ENCODE measurements at places on chromosomes 2 and 18.

DNA sequence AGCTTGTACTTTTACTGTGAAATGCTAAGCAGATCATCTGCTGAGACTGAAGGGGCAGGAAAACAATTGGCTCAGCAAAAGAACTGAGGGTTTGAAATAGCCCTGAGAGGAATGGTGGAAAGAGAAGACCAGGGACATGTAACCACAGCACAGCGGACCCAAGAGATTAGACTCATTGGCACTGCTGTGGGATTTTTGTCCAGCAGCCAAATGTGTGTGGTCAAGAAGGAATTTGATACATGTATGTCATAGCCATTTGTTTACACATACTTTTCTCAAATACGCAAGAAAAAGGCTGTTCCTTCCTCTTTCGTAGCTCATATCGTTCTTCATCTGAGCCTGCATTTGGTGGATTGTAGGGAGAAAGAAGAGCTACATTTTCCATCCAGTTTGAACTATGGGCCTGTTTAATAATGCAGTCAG lies 73.8 kb downstream of the TRABD2A start:
- no peak overlapping the region for H3K27ac ChIP-seq
- no peak for DNase-seq
- H3K27me3 ChIP-seq: no peaks in the 10 kb centered on the region
- H3K4me3 ChIP-seq: no peak overlapping the region
- H3K36me3 ChIP-seq: no peaks in the 10 kb centered on the region

DNA sequence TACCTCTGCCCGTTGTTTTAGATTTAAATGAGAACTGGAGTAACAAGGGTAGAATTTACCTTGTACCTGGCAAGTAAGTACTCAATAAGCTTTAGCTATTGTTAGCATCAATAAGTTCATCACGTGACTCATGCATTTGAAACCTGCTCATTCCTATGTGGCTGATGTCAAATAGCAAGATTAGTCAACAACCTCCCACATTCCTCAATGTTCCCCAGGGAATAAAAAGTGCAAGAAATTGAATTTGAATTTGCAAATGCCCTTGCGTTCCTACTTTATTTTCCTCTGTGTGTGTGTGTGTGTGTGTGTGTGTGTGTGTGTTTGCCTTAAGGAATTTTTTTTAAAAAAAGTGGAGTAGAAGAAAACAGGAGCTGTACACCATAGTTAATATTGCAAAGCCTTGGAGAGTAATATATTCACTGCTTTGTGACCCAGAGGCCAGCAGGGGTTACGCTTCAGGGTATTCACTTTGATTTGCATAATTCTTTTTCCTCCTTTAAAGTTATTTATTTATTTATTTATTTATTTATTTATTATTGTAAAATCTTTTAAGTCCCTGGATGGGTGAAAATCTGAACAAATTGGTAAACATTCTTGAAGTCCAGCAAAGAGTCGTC lies 43.9 kb upstream of the DNAH7 start:
- no peak for DNase-seq
- H3K27me3 ChIP-seq: no peaks in the 10 kb centered on the region
- H3K4me3 ChIP-seq: no peak overlapping the region
- H3K36me3 ChIP-seq: no peaks in the 10 kb centered on the region
- no peak overlapping the region for H3K27ac ChIP-seq
- H3K4me1 ChIP-seq: no peaks in the 10 kb centered on the region

- H3K36me3 ChIP-seq: no peaks in the 10 kb centered on the region
- H3K27ac ChIP-seq: no peak overlapping the region
- no peak overlapping the region for H3K4me3 ChIP-seq
- no peaks in the 10 kb centered on the region for H3K4me1 ChIP-seq
These were observed 13.3 kb downstream of the ACKR3 start for GRCh38 chr2:236582968-236583367.

- DNase-seq: no peak
- H3K27ac ChIP-seq: no peak overlapping the region
- no peaks in the 10 kb centered on the region for H3K36me3 ChIP-seq
- no peak overlapping the region for H3K4me3 ChIP-seq
- H3K4me1 ChIP-seq: no peaks in the 10 kb centered on the region
These were observed 312.4 kb downstream of the PLCL1 start for GRCh38 chr2:198116756-198117155.

DNA sequence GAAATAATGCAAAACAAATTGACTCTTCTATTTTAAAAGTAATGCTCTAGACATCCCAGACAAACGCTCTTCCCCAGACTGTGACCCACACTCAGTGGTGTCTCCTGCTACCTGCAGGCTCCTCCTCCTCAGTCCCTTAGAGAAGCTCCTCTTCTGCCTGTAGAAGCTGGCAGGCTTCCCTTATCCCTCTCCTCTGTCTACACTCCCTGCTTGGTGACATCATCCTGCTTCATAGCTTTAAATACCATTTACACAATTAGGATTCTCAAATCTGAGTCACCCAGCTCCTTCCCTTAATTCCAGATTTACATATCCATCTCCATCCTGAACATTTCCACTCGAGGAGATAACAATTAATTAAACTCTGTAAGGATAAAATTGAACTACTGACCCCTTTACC lies 167.9 kb downstream of the FBXO15 start:
- H3K27ac ChIP-seq: no peak overlapping the region
- H3K27me3 ChIP-seq: no peaks in the 10 kb centered on the region
- no peaks in the 10 kb centered on the region for H3K4me1 ChIP-seq
- no peak for DNase-seq

GRCh38 chr2:29253-29652 lies 17.1 kb downstream of the FAM110C start:
- peaks cover 18% of the 10 kb centered on the region for H3K4me1 ChIP-seq
- no peak overlapping the region for H3K27ac ChIP-seq

GRCh38 chr2:26742048-26742770 lies 21.9 kb upstream of the SLC35F6 start:
- H3K36me3 ChIP-seq: no peaks in the 10 kb centered on the region
- no peaks in the 10 kb centered on the region for H3K4me1 ChIP-seq
- no peak for DNase-seq
- no peak overlapping the region for H3K4me3 ChIP-seq
- H3K27ac ChIP-seq: no peak overlapping the region
- H3K27me3 ChIP-seq: peaks cover 61% of the 10 kb centered on the region

DNA sequence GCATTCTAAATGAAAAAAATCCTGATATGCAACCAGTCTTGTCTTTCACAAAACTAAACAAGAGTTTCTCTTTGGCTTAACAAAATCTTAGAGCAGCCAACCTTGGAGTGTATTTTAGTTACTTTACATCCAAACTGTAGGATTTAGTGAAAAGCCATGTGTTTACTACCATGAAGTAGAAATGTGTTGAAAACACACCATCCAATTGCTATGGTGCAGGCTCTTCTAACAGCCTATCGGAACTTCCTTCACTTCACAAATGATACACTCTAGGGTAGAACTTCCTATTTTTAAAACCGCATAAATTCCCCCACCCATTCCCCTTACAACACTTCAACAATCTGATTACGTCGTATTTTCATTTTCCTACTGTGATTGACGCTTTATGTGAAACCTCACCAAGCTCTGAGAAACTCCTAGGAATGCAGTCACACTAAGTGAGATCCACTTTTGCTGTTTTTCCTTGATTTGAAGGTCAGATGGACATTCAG lies 74.4 kb upstream of the MAP4K4 start:
- no peaks in the 10 kb centered on the region for H3K4me1 ChIP-seq
- H3K36me3 ChIP-seq: no peaks in the 10 kb centered on the region
- no peak overlapping the region for H3K27ac ChIP-seq
- no peak overlapping the region for H3K4me3 ChIP-seq
- no peaks in the 10 kb centered on the region for H3K27me3 ChIP-seq

DNA sequence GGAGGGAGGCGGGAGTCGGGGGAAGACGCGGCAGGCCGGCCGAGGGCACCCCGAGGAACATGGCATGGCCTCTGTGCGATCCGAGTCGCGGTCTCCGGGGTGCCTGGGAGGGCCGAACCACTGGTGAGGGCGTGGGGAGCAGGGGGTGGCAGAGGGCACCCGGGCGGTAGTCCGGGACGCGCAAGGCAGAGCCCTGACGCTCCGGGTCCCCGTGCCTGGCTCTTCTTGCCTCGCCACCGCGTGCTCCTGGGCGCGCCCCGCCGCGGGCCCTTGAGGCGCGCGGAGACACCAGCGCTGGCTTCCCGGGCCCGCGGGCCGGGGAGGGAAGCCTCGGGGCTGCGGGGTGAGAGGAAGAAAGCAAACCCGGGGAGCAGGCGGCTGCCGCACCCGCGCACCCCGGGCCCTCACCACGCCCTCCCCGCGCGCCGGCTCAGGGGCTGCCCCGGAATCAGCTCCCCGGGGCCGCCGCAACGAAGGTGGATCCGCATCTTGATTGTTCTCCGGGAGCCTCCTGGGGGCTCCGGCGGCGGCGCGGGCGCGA lies 4.3 kb downstream of the SOX11 start:
- no peaks in the 10 kb centered on the region for H3K27me3 ChIP-seq
- peak overlapping the region; percentile 98 for H3K27ac ChIP-seq
- H3K4me1 ChIP-seq: peaks cover 7% of the 10 kb centered on the region

- no peaks in the 10 kb centered on the region for H3K27me3 ChIP-seq
- H3K4me3 ChIP-seq: no peak overlapping the region
- no peak overlapping the region for H3K27ac ChIP-seq
- no peaks in the 10 kb centered on the region for H3K4me1 ChIP-seq
These were observed 326.9 kb upstream of the HNRNPA3 start for GRCh38 chr2:176885661-176886060.

- no peaks in the 10 kb centered on the region for H3K27me3 ChIP-seq
- H3K36me3 ChIP-seq: no peaks in the 10 kb centered on the region
These were observed 82.3 kb downstream of the ACVR2A start for GRCh38 chr2:147927053-147927588.

GRCh38 chr2:135875491-135876065 lies 665 bp downstream of the MCM6 start:
- no peaks in the 10 kb centered on the region for H3K36me3 ChIP-seq
- peak overlapping the region; percentile 95 for H3K4me3 ChIP-seq
- peak overlapping the region; percentile 82 for H3K27ac ChIP-seq
- peak; percentile 76 for DNase-seq

DNA sequence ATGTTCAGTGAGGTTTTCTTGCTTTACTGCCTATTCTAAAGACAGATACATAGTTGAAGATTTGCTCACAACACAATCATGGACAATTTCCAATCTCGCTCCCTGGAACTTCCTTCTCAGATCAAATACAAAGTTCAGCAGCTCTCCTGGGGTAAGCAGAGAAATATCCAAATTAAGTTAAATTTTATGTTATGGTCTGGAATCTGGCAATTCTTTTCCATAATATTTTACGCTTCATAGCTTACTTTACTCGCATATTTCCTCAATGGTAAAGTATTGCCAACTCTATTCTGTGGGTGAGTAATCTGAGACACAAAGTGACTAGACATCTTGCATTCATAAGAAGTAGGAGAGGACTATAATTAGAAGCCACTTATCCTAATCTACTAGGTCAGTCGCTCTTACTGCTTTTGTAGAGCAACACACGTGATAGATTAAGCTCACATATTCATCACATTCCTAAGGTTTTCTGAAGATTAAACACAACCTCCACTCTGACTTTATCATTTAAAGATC lies 529.4 kb downstream of the CCDC85A start:
- no peak overlapping the region for H3K4me3 ChIP-seq
- no peaks in the 10 kb centered on the region for H3K4me1 ChIP-seq
- H3K27me3 ChIP-seq: no peaks in the 10 kb centered on the region
- DNase-seq: no peak
- no peak overlapping the region for H3K27ac ChIP-seq

DNA sequence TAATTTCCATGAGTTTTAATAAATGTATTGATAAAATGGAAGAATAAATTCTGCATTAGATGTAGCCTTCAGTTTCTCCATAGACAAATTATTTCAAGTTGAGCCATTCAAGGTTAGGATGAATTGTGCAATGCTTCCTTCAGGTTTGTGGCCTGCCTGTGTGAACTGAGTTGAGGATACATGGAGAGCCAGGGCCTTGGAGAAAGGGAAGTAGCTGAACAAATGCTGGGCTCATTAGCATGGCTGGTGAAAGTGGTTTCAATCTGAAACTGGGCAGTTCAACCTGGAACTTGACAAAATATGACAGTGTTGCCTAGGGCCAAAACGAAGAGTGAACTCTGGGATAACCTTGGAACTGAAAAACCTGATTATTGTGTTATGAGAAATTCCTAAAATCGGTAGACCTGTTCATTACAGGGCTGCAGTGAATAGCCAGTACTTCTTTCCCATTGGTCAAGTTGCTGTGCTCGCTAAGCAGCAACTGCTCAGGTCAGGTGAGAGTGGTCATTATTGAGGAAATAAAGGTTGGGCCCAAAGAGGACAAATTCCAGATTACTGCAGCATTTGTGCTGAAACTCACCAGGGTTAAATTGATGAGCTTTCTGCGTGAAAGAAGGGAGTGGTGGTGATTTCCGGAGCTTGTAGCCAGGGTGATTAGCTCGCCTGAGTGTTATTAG lies 12.7 kb downstream of the INPP1 start:
- DNase-seq: no peak
- H3K27ac ChIP-seq: no peak overlapping the region
- no peaks in the 10 kb centered on the region for H3K4me1 ChIP-seq
- no peak overlapping the region for H3K4me3 ChIP-seq

GRCh38 chr2:135093670-135094330 lies 41.7 kb downstream of the RAB3GAP1 start:
- H3K4me1 ChIP-seq: no peaks in the 10 kb centered on the region
- DNase-seq: no peak
- no peaks in the 10 kb centered on the region for H3K36me3 ChIP-seq
- no peak overlapping the region for H3K4me3 ChIP-seq

DNA sequence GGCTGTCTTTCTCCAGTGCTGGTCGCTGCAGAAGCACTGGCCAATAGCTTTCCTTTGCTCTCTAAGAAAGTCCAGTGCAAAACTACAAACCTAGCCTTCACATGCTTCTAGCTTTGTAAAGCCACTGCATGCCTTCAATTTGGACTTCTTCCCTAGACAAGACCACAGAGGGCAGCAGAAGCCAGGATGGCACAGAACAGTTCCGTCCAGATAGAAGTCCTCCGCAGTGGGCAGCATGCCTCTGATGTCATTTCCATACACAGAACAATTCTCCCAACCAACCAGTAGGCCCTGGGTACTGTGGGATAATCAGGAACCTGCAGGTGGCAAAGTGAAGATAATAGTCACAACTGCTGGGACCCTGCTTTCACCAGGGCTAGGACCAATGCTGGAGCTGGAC lies 3.3 kb downstream of the ST6GAL2 start:
- no peak overlapping the region for H3K4me3 ChIP-seq
- H3K4me1 ChIP-seq: no peaks in the 10 kb centered on the region
- no peaks in the 10 kb centered on the region for H3K36me3 ChIP-seq
- no peaks in the 10 kb centered on the region for H3K27me3 ChIP-seq

DNA sequence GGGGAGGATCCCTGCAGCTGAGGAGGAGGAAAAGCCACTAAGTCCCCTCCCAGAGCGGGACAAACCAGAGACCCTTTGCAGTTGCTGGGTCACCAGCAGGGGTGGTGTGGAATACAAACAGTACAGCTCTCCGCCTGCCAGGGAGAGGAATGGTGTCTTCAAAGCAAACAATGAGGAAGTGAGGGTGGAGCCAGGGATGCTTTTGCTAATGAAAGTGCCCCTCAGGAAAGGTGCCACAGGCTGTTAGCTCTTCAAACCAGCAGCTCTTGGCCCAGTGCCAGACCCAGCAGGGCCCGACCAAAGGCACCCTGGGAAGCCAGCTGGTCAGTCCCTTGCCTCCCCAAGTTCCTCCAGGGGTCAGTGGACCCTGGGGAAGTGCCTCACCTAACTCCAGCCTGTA lies 102.8 kb downstream of the HIBCH start:
- H3K27me3 ChIP-seq: no peaks in the 10 kb centered on the region
- H3K4me3 ChIP-seq: no peak overlapping the region

- H3K27me3 ChIP-seq: no peaks in the 10 kb centered on the region
- no peak overlapping the region for H3K27ac ChIP-seq
- DNase-seq: no peak
- H3K4me3 ChIP-seq: no peak overlapping the region
- no peaks in the 10 kb centered on the region for H3K4me1 ChIP-seq
These were observed 199.4 kb upstream of the CDH20 start for GRCh38 chr18:61133783-61134182.

- H3K27me3 ChIP-seq: no peaks in the 10 kb centered on the region
- no peak overlapping the region for H3K4me3 ChIP-seq
- H3K36me3 ChIP-seq: no peaks in the 10 kb centered on the region
- no peak for DNase-seq
These were observed 156.6 kb downstream of the ESCO1 start for GRCh38 chr18:21443776-21444464.
